ENCODE measurements at places on chromosomes 7 and 10.
A peak's percentile ranks its signal among the peaks of the same experiment; 100 is the strongest.

DNA sequence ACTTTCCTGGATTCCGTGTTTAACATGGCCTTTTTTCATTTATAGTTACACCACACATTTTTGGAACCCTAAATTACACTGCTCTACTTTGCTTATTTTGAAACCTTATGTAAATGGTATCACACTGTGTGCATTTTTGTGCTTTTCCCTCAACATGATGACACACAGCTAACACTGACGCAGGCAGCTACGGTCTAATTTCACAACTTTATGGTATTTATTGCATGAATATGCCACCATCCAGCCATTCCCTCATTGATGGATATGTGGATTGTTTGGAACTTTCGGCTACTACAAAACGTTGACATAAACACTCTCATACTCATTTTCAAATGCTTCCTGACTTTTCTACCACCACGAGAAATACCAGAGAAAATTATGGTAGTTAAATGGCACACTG, 6.9 kb downstream of the PAPOLB start:
- no peak for DNase-seq

- no peak for DNase-seq
Measured at GRCh38 chr7:21028599-21028998, 241.9 kb upstream of the SP8 start.

DNA sequence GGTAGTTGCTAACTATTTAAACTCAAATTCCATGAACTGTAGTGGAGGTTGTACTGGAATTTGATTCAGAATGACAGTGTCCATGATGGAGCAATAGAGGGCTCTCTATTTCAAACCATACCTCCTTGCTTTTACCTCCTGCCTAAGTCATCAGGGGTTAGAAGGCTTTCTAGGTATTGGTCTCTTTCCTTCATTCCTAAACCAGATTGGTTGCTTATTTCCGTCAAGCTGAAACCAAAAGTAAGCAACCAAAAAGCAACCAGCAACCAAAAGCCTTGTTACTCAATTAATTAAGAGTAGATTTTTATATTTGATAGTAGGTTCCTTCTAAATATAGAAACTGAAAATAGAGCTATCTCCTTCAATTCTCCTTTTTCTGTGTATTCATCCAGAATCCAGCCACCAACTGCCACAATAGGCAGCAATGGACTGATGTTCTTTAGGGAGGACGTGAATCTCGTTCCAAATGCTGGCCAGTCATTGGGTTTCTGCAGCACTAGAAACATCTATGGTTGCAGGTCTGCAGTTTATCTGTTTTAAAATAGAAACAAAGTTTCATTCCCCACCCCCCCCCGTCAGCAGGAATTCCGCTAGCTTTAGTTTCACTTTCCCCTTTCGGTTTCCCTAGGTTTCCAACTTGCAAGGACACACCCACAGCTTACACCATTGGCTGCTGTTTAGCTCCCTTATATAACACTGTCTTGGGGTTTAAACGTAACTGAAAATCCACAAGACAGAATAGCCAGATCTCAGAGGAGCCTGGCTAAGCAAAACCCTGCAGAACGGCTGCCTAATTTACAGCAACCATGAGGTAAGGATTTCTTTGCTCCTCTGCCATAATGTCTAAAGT, at the start of gene IFIT1:
Gene IFIT1 (plus strand): TSS at position 717 of the 850 bp plus-strand sequence. CDS start 90 bp downstream, at position 807.
- DNase-seq, result peak; percentile 22

- DNase-seq, result no peak
Measured at GRCh38 chr7:128270826-128271272, 29.8 kb downstream of the LEP start.

All from CD4-positive, alpha-beta T cell treated with Interleukin-15 for 1 hour (primary cell).